RCC 7860 (cell line): ENCODE measurements at places on chromosomes 6 and 20.

GRCh38 chr6:84027340-84028181 is 6.0 kb upstream of the MRAP2 start:
- DNase-seq = no peak

DNA sequence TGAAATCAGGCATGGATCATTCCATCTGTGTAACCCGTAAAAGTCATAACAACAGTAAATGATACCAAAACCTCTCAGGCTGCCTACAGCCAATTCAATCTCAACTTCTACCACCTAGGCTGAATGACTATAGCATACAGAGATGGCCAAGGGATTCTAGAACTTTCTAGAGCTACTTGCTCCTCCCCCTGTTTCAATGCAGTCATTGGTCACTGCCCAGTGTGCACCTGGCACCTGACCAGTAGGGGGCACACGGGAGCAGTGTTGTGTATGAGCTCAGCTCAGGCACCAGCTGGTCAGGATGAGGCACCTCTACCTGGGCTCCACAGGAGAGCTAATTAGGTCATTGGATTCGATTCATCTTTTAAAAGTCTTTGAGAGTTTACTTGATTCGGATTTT is 86.2 kb downstream of the PLEKHG1 start:
- peak; percentile 11 for DNase-seq

DNA sequence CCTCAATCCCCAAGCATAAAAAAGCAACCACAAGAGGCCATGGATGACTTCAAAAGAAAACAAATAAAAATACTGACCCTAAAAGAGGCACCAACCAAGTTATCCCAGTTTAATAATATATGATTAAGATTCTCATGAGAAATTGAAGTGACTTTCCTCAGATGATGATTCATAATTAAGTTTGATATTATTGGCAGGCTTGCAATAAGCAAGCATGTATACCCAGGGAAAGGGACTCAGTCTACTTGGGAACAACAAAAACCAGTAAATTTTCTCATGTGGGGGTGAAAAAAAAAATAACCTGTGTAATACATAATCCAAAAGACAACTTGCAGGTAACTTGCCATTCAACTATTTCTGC is 19.6 kb downstream of the JAG1 start:
- DNase-seq = no peak

DNA sequence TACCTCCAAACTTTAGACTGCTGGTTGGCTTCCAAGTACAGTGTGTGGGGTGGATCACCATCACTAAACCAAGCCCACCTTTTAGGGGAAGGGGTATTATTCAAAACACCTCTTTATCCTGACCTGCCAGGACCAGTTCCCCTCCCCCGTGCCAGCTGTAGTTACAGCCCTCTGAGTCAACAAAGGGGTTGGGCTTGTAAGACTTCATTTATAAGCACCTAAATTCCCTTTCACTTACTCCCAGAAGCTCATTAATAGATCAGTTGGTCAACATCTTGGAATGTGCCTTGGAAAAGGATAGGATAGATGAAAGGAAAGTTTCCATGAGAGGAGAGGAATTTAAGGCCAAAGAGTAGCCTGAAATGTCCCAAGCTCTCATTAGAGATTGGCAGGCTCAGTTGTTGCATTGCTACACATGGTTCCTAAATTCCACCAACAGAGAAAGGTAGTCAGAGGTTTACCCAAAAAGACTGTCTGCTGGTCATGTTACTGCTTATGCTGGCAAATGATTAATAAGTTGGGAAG is 59.2 kb downstream of the TNFAIP3 start:
- DNase-seq = peak; percentile 64

DNA sequence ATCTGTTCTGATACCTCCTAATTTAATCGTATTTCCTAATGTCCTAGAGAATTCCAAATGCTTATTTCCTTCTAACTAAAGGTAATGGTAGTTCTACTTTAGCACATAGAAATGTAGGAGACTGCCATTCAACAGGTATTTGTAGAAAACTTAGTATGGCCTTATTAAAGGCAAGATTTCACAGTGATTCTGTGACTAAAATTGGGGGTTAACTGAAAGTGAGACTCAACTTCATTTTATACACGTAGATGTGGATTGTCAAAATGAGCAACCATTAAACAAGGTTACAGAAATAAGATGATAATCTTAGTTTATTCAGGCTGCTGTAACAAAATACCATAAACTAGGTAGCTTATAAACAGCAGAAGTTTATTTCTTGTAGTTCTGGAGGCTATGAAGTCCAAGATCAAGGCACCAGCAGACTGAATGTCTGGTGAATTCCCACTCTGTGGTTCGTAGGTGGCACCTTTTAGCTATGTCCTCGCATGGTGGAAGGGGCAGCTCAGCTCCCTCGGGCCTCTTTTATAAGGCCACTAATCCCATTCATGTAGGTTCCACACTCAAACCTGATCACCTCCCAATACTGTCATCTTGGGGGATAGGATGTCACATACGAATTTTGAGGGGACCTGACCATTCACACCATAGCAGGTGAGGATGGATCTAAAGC is 38.7 kb downstream of the TAB2 start:
- DNase-seq = no peak

- no peak for DNase-seq
These were observed 149.8 kb downstream of the GRM4 start for GRCh38 chr6:33996120-33996475.

GRCh38 chr6:20279051-20279450 is 66.8 kb upstream of the MBOAT1 start:
- DNase-seq = no peak

GRCh38 chr6:52365317-52365716 is 3.4 kb downstream of the PAQR8 start:
- no peak for DNase-seq

DNA sequence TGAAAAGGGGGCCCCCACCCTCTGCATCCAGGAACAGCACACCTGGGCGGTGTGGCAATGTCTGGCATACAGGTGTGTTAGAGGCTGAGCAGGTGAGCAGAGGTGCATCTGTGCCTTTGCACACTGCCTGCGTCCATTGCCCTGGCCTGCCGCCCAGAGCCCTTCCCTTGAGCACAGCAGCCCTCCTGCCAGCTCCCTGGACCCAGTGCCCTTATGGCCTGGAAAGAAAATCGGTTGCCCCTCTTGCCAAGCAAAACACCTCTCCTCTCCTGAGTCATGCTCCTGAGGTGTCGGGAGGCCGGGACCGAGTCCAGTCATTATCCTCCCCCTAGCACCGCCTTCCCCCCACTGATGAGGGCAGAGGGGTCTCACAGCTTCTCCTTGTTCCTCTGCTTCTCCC is 259.9 kb downstream of the SMOC2 start:
- no peak for DNase-seq

DNA sequence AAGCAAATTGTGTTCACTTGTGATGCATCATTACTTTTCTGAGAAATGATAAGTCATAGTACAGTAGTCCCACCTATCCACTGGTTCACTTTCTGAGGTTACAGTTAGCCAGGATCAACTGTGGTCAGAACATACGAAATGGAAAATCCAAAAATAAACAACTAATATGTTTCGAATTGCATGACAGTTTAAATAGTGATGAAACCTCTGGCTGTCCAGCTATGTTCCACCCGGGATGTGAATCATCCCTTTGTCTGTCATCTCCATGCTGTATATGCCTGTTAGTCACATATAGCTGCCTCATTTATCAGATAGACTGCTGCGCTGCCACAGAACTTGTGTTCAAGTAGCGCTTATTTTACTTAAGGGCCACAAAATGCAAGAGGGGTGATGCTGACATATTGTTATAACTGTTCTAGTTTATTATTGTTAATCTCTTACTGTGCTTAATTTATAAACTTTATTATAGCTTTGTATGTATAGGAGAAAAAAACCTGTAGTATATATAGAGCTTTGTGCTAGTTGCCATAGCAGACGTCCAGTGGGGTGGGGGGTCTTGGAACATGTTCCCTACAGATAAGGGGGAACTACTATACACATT is 29.2 kb downstream of the AFDN start:
- DNase-seq = peak; percentile 93

DNA sequence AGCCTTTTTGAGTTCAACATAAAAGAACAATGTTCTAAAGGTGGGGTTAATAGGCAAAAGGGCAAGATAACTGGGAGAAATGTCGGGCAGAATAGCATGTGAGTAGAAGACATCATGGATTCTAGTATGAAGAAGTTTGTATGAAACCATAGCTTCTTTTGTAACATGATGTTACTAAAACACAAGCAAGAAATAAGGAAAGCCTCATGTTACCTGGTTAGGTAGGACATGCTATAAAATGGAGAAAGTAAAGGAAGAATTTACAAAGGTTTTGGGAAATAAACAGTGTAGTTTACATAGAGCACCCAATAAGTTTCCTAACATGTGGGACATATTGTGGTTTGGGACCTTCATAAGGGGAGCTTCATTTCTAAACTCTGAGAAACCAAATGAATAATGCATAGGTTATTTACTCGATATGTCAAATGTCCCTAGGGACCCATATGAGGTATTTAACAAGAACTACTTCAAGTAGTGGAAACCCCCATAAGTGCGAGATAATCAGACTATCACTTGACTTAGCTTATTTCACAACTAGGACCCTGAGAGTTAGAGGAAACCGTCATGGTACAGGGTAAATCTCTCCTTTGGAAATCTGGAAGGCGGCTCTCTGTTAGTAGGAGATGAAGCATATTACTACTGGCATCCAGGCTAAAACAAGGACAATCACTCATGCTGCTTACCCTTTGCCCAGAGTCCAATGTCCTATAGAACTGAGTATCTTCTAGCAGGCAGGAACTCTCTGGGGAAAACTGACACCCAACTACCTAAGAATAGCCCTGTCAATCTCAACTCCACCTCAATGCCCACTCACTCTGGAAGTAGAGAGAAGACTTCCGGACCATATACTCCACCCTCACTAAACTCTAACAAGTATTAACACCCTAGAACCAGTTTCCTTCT is 57.5 kb downstream of the ILRUN start:
- no peak for DNase-seq

GRCh38 chr6:35327349-35328027 is 14.9 kb upstream of the PPARD start:
- DNase-seq = no peak

DNA sequence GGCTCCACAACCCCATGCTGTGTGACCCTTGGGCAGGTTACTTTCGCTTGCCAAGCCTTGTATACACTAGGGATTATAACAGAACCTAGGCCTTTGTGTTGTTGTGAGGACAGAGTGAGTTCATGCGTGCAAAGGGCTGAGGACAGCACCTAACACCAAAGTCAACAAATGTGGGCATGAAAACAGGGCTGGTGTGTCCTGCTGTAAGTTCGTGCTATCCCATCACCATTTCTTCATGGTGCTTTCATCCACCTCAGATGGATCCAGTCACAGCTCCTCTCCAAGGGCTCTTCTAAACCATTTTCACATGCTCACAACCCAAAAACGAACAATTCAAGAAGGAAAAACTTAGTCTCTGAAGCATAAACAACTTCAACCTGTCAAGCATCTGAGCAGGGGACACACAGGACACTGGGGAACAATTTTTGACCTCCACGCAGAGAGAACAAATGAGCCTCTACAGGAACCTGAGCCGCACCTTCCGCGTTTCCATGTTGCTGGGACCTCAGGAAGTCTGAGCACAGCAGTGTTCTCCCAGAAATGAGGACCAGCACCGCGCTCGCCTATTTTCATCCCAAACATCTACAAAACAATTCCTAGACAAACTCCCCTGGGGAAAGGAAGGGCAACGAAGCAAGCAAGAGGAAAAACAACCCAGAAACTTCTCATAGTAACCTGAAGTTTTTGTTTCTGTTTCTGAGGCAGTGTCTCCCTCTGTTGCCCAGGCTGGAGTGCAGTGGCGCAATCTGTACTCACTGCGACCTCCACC is 3.1 kb downstream of the LRP11 start:
- no peak for DNase-seq

DNA sequence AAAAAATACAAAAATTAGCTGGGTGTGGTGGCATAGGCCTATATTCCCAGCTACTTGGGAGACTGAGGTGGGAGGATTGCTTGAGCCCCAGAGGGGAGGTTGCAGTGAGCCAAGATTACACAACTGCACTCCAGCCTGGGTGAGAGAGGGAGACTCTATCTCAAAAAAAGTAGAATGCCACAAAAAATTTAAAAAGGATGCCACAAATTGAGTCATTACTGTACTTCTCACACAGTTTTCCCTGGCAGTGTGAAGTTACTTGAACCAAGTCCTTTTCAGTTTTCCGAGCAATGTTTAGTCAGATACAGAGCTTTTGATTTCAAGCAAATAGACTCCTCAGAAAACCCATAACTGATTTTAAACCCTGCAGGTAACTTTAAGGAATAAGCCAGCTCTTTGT is 53.3 kb downstream of the TNFRSF21 start:
- DNase-seq = no peak

DNA sequence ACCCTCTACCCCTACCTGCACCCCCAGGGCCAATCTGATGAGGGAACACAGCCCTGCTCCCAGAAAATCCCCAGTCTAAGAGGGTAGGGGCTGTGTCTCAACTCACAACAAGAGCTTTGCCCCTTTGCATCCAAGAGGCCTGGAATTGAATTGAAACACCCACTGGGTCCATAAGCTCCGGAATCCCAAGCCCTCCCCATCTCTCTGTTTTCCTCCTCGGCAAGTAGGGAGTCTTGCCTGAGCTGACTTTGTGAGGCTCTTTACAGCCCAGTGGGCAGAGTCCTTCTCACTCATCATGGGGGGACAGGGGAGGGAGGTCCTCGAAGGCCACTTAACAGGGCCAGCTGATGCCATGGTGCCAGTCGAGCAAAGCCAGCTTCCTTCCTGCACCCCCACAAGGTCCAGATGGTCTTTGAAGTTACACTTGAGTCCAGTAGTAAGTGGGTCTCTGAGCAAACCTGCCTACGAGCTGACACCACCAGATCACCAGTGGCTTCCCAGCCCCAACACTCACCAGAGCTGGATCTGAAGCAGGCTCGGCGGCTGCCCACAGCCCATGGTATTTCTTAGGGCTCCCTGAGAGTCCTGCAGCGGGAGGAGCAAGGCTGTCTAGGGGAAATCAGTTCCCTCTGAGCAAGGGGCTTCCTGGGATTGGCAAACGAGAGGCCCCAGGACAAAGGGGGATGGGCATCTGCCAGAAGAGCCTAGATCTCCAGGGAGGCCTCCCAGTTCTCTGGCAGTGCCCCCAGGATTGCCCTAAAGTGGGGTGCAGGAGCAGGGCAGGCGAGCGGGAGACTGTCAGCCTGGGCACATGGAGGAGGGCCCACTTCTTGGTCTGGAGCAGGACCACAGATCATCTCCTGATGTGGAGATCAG is 144.5 kb downstream of the VEGFA start:
- no peak for DNase-seq

GRCh38 chr6:166766769-166767168 is 139.7 kb upstream of the RPS6KA2 start:
- DNase-seq = no peak

DNA sequence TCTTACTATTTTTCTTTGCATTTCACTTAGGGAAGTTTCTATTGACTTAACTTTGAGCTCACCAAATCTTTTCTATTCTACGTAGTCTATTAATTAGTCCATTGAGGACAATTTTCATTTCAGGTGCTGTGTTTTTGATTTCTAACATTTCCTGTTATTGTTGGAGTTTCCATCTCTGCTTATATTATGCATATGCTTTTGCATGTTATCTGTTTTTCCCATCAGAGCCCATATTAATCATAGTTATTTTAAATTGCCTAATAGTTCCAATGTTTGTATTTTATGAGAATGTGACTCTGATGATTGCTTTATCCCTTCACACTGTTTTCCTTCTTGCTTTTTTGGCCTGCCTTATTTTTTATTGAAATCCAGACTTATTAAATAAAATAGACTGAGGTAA is 414.5 kb upstream of the OPRM1 start:
- DNase-seq = no peak

GRCh38 chr6:7673063-7673536 is 52.8 kb upstream of the BMP6 start:
- DNase-seq = no peak

- DNase-seq = no peak
These were observed 81.2 kb upstream of the SASH1 start for GRCh38 chr6:148261470-148261869.
